ENCODE measurements at places on chromosomes 3 and 15.
A peak's percentile ranks its signal among the peaks of the same experiment; 100 is the strongest.

DNA sequence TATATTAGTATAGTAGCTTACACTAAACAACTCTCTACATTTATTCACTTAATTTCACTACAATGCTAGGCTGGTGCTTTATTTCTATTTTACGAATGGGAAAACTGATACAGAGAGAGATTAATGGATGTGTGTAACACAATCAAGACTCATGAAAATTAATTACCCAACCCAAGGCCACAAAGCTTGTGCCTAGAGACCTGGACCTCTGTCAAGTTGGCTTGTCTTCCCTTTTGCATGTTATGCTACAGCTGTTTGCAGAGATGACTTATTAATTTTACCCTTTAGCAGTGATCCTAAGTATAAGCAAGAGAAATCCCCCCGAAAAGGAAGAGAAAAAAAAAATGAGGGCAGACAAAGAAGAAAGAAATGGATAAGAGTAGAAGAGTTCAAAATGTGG, 162.5 kb downstream of the C3orf38 start:
- no peak for DNase-seq

DNA sequence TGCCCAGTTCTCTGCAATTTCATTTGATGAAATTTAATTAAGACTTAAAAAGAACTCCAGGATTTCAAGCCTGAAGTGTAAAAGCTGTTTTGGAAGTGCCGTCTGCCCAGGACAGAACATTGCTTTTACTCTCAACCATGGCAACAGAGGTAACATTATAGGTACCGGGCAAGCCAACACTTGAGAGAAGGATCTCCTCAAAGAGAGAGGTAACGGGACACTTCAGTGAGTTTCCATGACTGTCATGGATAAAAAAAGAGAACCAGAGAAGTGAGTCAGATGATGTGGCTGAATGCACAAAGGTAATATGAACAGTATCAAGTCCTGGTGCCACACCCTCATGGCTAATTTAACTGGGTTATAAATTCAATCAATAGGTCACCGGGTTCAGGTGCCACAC, 130.2 kb upstream of the LMOD3 start:
- no peak for DNase-seq

- DNase-seq = no peak
Measured at GRCh38 chr3:66747696-66748095, 246.9 kb upstream of the LRIG1 start.

- no peak for DNase-seq
Measured at GRCh38 chr3:187027531-187028278, 97.4 kb downstream of the ST6GAL1 start.

- DNase-seq = peak; percentile 49
Measured at GRCh38 chr3:11228041-11228440, 44.2 kb upstream of the ATG7 start.

DNA sequence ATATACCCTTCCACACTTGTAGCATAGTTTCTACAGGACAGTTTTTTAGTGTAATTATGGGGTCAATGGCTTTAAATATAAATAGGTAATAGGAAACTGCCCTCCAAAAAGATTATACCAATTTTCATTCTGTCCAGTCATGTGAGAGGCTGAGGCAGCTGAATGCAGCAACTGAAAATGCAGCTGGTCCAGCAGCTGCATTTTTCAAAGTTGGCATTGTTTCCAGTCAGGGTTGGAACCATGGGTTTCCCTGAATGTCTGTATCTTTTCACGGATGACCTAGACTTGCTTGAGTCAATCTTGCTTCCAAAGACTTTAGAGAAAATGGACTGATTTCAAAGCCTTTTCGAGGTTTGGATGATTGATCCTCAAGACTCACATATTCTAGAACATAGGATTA, 9.9 kb upstream of the KNL1 start:
- no peak for DNase-seq

GRCh38 chr3:134473868-134474546, 11.8 kb downstream of the ANAPC13 start:
- peak; percentile 83 for DNase-seq

GRCh38 chr3:31876331-31876730, 104.7 kb downstream of the OSBPL10 start:
- no peak for DNase-seq

GRCh38 chr3:191441687-191442086, 19.3 kb upstream of the PYDC2 start:
- DNase-seq = no peak

DNA sequence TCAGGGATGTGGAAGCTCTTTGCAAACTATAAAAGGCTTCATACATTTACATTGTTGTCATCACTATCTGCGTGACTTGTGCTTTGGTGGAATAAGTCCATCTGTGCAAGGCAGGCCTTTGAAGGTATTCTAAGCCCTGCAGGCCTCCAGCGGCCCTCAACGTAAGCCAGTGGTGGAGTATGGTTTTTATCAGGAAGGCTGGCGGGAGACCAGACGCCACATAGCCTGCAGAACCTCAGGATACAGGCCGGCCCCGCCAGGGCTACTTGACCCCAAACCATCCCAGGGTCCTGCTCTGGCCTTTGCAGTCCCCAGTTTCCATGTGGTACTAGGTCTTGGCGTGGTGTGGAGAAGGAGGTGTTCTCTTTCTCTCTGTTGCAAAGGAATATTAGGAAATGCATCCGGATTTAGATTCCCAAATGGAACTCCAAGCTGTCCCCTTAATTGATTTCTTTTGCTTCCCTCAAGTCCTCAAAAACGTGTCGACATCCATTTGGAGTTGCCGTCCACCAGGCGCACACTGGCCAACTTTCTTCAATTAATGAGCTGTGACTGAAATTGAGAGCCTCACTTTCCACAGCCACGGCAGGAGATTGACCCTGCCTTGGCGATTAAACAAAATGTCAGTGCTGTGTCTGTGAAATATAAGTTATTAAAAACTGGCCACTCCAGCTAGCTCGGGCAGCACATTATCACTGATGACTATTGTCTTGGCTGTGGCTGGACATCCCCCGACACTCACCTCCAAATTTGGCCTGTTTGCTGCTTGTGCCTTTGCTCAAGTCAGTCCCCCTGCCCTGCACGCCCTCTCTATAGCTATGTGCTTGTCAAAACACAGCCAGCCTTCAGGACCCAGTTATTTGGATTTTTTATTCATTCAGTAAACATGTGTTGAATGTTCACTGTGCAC, 239.8 kb upstream of the TLE3 start:
- no peak for DNase-seq

DNA sequence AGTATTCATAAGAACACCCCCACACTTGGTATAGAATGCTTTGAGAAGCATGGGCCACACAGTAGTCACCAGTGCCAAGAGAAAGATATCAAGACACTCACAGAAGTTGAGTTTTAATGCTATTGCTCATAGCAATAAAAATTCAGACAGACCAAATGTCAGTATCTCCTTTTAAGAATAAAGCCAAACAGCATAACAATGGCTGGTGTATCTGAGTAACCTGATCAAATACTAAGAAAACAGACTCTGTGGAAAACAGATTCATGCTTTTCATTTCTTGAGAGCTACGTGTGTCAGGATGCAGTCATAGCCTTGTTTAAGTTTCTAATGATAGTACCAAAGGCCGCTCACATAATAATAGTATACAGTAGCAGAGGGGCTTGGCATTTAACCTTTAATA, 778.5 kb downstream of the MECOM start:
- no peak for DNase-seq

DNA sequence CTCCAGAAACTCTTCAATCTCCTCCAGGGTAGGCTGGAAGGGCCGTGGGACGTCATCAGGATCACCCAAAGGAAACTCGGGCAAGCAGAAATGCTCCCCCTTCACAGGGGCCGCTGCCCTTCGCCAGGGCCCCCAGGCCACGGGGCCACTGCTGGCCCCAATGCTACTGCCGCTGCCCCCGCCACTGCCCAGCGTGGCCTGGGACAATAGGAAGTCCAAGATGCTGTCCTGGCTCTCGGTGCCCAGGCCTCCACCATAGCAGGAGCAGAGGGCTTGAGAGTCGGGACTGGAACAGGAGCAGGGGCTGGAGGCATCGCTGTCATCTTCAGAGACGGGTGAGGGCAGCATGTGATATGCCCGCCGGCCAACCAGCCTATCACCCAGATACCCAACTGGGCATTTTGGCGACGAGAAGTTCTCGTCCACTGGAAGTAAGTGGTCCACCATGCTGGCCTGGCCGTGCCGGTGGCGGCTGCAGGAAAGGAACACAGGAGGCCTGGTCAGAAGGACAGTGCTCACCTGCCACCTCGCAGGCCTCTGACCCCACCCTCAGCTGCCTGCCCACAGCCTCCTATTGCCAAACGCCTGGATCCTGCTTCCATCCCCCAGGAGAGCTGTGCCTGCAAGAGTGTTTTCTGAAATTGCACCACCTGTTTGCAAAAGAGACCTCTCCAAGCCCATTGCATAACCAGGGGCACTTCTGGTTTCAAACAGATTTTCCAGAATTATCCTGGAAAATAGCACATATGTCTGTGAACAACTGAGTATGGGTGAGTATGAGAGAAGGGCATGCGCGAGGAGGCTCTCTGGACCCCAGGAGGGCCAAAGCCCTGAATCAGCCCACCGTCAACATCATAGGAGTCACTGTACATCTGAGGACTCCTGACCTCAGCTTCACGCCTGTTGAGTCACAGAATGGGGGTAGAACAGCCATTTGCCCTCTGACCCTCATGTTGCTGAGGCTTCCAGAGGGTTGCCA, 4.4 kb downstream of the KLF15 start:
- peak; percentile 30 for DNase-seq

- no peak for DNase-seq
Measured at GRCh38 chr15:46960581-46960980, 756.7 kb upstream of the SEMA6D start.

DNA sequence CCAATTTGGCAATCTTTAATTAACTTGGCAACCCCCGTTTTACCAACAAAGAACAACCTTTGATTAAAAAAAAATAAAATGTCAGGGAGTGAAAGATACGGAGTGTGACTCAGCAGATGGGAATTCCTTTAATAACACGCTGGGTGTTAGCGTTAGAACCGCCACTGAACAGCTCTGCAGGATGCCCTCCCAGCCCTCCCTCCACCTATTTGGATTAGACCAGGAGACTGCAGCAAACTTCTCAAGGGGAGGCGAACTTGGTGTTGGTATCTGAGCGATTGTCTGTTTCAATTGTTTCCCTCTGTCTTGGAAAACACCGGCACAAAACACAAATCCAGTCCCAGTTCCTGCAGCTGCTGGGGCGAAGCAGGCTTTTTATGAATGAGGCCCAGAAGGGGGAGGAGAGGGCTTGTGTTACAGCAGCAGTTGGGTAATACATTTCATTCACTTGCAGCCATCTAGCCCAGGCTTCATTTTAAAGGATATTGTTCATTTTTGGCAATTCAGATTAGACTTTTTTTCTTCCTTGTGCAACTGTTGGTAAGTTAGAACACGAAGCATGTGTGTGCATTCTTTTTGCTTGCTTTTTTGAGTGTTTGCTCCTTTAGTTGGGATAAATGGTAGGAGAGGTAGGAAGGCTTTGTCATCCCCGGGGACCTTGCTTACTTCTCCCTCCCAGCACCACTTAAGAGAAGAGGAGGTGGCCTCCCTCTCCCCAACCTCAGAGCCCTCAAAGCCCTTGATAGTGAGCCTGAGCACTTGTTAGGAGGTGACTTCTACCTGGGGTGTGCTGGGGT, 152.3 kb downstream of the IGF1R start:
- DNase-seq = peak; percentile 50

- DNase-seq = no peak
Measured at GRCh38 chr3:36172699-36173098, 207.6 kb upstream of the STAC start.

GRCh38 chr3:41117398-41117870, 81.9 kb upstream of the CTNNB1 start:
- DNase-seq = peak; percentile 25

GRCh38 chr3:47517937-47518336, 4.4 kb upstream of the ELP6 start:
- no peak for DNase-seq

DNA sequence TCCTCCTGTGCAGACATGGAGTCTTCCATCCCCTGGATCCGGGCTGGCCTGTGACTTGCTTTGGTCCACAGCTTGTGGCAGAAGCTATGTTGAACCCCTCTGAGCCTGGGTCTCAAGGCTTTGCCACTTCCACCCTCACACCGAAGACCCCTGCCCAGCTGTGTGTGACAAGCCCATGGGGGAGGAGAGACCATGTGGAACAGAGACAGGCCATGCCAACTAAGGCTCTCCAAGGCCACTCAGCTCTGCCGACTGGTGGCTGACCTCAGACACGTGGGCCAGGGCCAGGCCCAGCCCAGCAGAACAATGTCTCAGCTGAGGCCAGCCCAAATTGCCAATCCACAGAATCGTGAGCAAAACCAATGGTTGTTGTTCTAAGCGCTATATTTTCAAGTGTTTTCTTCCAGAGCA, 16.4 kb upstream of the CFAP100 start:
- no peak for DNase-seq

- DNase-seq = peak; percentile 44
Measured at GRCh38 chr15:42737529-42738328, 801 bp upstream of the CDAN1 start.

DNA sequence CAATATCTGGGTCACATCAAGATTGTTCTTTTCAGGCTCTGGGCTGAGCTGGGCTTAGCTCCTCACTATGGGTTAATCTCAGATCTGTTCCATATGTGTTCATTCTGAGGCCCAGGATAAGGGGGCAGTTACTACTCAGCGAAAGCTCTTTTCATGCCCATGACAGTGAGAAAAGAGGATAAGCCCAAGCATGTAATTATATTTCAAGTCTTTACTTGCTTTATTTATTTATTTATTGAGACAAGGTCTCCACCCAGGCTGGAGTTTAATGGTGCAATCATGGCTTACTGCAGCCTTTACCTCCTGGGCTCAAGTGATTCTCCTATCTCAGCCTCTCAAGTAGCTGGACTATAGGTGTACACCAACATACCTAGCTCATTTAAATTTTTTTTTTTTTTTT, 44.7 kb upstream of the SELENOK start:
- DNase-seq = no peak

DNA sequence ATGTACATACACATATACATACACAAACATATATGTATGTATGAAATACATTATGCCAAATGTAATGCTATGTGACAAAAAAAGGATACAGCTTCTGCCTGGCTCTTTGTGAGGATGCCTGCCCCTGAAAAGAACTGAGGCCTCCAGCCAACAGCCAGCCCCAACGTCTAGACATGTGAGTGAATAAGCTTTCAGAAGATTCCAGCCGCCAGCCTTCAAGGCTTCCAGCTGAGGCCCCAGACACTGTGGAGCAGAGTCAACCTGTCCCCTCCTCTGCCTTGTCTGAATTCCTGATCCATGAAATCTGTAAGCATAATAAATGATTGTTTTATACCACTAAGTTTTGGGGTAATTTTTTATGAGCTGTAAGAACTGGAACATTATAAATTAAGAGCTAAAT, 24.7 kb downstream of the GXYLT2 start:
- no peak for DNase-seq

GRCh38 chr3:70530626-70531025, 218.2 kb upstream of the MDFIC2 start:
- no peak for DNase-seq

All from ovary (tissue), 10 donors.